ENCODE measurements at places on chromosomes 2 and 18.

DNA sequence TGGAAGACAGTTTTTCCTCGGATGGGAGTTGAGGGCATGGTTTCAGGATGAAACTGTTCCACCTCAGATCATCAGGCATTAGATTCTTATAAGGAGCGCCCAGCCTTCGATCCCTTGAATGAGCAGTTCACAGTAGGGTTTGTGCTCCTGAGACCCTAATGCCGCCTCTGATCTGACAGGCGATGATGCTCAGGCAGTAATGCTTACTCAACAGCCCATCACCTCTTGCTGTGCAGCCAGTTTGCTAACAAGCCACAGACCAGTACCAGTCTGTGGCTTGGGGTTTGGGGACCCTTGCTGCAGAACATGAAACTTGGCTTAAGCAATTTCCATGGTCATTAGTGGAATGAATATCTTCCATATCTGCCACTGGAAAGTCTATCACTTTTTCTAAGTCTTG, 56.4 kb downstream of the GORASP2 start:
- no peak for DNase-seq

- DNase-seq: no peak
Measured at GRCh38 chr2:230267059-230267458, 41.5 kb downstream of the SP140 start.

DNA sequence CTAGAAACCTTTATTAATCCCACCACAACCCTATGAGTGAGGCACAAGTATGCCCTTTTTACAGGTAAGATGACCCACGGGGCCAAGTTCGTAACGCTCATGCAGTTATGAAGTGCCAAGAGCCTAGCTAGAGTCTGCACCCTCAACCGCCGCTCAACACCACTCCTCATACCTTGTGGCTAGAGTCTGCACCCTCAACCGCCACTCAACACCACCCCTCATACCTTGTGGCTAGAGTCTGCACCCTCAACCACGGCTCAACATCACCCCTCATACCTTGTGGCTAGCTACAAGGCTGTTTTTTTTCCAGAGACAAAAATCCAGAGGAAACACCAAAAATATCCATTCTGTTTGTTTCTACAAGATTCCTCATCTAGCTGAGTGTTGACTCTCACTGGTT, 4.6 kb downstream of the TXNL4A start:
- DNase-seq: no peak

DNA sequence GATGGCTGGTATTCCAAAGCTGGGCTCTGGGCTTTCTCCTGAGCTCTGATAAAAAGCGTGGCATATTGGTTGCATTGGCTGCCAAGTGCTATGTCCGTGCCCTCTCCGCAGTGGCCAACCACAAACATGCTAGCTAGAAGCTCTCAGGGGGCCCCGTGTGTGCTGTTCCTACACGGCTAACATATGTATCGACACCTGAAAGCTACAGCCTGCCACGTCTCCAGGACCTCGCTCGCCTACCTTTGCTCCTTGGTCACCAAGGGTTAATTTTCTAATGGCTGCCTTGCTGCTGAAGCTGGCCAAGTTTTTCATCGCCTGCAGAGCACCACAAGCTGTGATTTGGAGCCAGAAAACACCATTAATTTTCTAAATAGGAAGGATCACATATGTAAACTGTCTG, 888.4 kb downstream of the BCL11A start:
- DNase-seq: no peak

GRCh38 chr18:55918444-55918843, 330.5 kb upstream of the TCF4 start:
- DNase-seq: no peak

DNA sequence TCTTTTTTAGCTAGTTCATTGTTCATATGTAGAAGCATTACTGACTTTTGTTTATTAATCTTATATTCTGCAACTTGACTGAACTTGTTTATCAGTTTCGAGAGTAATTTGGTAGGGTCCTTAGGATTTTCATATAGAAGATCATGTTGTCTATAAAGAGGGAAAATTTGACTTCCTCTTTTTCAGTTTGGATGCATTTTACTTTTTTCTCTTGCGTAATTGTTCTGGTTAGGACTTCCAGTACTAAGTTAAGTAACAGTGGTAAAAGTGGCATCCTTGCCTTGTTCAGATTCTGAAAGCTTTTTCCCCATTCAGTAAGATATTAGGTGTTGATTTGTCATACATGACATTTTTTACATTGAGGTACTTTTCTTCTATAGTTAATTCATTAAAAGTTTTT, 726.0 kb downstream of the KCNJ3 start:
- no peak for DNase-seq

DNA sequence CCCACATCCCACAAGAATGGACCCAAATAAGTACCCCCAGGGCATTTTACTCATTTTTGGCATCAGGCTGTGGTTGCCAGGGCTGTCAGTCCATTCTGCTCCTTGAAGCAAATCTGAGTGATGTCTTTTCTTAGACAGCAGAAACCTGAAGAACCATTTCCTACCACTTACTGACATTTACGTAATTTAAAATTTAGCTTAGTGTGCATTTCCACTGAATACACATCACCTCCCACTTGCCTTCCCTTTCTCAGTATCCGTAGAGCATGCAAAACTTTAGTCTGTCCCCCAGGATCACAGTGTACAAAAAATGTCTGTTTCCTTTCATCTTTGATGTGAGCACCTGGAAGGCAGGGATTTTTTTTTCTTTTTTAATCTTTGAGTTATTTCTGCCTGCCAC, 130.3 kb downstream of the XIRP2 start:
- DNase-seq: no peak

GRCh38 chr18:53682796-53683195, 541.7 kb downstream of the MBD2 start:
- DNase-seq: no peak

- no peak for DNase-seq
Measured at GRCh38 chr2:30710461-30710860, 96.8 kb downstream of the CAPN13 start.

GRCh38 chr18:73007195-73007914, 139.6 kb upstream of the NETO1 start:
- DNase-seq: no peak

GRCh38 chr2:167492486-167492885, 604.2 kb downstream of the XIRP2 start:
- no peak for DNase-seq

GRCh38 chr2:223692191-223692947, 90.2 kb upstream of the SCG2 start:
- DNase-seq: peak; percentile 36

DNA sequence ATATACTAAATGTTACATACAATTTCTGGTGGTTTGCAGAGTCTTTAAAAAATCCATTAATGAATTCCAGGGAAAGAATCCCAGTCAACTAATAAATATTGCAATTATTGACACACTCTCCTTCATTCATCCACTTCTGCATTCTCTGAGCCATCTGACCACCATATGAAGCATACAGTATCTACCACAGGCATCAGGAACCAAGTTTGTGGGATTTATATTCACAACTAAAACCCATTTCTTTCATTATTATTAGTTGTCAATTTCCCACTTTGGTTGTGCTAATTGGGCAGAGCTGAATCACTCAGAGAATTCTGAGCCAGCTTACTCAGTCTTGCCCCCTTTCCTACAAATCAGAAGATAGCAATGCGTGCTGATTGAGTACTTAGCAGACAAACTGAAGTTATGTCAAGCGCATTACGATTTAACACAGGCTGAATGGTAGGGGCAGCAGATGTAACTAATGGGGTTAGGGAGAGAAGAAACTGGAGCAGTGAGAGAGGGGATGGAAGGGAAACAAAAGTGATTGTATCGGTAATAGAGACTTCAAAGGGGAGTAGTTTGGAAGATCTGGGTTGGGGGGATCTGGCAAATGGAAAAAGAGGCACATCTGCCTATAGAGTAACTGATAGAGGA, 52.3 kb downstream of the ZEB2 start:
- DNase-seq: no peak
